ENCODE measurements at places on chromosomes 1 and 21.

DNA sequence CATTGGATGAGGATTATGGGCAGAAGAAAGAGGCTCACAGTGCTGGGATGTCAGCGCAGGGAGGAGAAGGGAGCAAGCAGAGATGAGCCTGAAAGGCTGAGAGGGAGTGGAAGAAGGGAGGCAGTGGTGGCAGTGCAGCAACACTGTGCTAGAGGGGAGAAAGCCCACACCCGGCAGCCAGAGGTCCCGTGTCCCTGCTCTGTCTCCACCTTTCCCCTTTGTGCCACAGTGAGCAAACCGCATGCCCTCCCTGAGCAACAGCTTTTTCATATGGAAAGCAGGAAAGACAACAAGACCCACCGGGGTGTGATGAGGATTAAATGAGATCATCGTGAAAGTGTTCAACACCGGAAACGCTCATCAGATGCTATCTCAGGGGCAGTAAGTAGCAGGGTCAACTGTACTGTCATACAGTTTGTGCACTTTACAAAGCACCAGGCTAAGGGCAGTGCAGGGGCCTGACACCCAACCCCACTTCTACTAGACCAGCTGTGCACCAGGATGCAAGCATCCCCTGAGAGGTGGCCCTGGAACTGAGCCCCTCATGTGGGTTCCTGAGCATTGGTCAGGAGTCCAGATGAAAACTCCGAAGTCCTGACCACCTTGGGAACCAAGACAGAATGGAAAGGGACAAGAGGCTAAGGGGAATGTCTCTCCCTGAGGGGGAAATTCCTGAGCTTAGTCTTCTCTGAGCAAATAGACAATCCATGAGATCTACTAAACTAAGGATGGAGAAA is 9.1 kb downstream of the NHLH1 start:
- no peak for DNase-seq

DNA sequence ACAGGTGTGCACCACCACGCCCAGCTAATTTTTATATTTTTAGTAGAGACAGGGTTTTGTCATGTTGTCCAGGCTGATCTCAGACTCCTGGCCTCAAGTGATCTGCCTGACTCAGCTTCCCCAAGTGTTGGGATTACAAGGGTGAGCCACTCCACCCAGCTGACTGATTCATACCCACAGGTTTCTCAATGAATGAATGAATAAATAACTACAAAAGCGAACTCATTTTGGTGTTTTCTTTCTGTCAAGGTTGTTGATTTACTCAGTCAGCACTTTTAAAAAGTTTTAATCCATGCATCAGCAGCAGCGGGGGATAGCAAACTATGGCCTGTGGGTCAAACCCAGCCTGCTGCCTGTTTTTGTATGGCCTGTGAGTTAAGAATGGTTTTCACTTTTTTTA is 217.5 kb downstream of the FAF1 start:
- no peak for DNase-seq

DNA sequence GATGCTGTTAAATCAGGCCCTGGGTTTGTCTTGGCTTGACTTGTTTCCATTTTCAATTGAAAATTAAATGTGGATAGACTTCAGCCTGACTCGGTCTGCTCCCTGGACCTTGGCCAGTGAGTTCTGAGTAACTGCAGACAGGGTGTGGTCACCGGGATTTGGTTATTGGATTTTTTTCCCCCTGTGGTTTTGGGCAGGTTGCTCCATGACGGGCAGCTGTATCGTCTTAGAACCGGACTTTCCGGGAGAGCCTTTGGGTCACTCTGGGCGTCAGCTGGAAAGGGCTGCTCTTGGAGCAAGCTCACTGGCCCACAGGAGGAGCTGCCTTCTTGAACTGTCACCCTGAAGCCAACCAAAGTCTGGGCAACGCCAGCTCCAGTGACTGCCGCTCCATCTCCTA is 75.0 kb downstream of the CLIC6 start:
- DNase-seq: peak; percentile 69

- DNase-seq: no peak
Observed at GRCh38 chr1:209886219-209886536, 51.8 kb upstream of the SYT14 start.

DNA sequence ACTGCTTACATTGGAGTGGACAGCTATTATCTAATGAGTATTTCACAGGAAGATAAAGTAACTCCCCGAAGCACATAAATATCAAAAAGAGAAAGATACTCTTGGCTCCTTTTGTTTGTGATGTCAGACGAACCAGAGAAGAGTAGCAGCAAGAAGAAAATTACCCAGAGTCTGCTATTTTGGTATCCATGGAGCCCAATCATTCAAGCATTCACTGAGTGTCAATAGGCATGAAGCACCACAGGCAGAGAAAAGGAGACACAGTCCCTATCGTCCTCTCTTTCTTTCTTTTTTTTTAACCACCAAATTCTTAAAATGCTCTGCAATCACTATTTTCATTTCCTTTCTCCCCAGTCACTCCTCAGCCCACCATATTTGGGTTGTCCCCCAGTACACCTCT is 22.2 kb downstream of the THEMIS2 start:
- DNase-seq: no peak

DNA sequence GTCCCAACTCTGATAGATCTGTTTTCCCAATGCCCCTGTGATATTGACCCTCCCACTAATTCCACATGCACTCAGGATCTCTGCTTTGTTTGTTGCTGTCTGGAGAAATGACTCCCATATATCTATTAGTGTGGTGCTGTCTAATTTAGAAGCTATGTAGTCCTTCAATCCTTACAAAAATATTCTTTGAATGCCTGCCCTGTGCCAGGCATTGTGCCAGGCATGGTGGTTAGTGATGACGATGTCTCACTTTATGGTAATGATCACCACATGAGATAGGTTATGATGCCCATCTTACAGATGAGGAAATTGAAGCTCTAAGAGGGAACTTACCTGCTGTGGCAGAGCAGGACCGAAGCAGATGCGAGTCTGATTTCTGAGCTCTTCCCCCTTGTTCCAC is 12.9 kb downstream of the MYOG start:
- DNase-seq: no peak

DNA sequence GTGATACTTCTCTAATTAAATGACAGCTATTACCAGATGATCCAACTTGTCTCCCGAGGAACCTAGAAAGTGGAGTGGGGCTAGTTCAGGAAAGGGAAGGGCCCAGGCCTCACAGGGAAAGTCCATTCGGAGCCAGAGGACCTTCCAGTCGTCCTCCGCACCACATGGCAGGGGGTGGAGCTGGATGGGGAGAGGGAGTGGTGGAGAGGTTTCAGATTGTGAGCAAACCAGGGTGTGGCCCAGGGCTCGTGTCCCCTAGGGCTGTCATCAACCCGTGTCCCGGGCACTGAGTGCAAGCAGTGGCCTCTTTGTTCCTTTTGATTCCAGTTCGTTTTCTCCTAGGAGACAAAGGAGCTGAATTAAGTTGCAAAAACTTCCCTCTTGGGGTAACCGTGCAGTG is 114.9 kb downstream of the HUNK start:
- no peak for DNase-seq

DNA sequence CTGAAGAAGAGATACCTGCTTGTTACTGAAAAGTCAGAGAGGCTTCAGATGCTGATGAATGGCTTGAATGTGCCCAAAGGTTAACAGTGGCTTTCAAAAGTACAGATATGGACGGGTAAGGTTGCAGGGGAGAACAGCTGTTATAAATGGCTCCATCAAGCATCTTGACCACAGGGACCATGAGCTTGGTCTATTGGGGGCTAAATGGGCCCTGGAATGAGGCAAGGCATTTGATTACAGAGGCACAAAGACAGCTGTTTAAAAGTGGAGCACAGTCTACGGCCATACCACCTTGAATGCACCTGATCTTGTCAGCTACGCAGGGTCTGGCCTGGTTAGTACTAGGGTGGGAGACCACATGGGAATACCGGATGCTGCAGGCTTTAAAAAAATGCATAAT is 48.3 kb downstream of the C1orf198 start:
- DNase-seq: no peak

DNA sequence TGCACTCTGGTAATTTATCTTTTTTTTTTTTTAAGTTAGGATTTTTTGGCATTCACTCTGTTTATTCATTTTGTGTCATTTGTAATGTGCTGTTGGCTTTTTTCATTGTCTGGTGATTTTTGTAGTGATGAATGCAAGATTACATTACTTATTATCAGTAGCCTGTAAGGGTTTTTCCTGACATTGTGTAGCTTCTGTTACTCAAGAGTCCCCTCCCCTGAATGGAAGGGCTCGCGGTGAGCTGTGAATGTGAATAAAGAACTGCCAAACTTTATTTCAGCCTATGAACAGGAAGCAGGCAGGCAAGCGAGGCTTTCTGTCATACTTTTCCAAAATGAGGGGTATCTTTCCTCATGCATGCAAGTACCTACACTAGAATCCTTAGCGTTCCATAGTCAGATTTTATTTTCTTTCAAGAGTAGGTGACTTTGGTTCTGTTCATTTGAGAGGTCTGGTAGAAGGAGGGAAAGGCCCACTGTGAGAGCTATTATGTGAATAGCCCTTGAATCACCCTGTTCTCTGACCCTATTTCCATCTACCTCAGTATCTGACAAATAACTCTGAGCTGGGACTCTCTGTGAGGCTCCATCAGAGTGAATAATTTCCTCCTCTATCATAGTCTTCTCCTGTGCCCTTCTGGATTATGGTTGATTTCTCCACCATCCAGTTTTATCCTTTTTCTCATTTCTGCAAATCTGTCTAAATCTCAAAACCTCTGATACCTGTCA is 114.0 kb downstream of the CD247 start:
- no peak for DNase-seq

DNA sequence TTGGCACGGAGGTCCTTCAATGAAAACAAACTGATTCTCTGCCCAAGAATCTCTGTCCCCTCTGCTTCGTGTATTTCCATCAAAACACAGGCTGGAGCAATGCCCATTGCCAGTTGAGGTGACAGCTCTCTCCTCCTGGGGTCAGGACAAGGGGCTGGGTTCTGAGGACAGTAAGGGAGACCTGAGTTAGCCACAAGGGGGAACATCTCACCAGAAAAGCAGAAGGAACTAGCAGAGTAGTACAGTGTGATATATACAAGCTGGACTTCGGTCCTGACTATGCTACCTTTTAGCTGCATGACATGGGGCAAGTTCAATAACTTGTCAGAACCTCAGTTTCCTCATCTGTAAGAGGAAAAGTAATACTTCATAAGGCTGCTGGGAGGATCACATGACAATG is 50.3 kb downstream of the SYT2 start:
- DNase-seq: no peak

- no peak for DNase-seq
Observed at GRCh38 chr21:26140926-26141325, 29.6 kb downstream of the APP start.

DNA sequence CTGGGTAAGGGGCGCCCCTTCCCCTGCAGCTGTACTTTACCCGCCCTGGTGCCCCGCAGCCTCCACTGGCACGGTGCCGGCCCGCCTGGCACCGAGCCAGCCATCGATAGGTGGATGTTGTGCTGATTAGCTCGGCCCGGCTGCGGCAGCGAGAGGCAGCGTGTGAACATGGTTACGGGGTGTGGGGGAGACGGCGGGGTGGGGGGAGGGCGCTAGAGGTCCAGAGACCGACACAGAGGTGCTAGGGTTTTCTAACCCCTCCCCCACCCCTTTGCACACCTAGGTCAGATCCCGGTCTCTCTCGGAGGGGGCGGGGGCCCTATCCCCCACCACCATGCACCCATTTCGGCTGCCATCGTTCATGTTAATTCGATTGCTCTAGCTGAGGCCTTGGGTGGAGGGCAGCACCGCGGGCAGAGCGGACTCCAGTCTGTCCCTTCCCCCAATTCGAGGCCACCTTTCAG is 6.7 kb downstream of the EFNA4 start:
- no peak for DNase-seq

- DNase-seq: no peak
Observed at GRCh38 chr1:231778009-231778719, 151.6 kb downstream of the DISC1 start.

DNA sequence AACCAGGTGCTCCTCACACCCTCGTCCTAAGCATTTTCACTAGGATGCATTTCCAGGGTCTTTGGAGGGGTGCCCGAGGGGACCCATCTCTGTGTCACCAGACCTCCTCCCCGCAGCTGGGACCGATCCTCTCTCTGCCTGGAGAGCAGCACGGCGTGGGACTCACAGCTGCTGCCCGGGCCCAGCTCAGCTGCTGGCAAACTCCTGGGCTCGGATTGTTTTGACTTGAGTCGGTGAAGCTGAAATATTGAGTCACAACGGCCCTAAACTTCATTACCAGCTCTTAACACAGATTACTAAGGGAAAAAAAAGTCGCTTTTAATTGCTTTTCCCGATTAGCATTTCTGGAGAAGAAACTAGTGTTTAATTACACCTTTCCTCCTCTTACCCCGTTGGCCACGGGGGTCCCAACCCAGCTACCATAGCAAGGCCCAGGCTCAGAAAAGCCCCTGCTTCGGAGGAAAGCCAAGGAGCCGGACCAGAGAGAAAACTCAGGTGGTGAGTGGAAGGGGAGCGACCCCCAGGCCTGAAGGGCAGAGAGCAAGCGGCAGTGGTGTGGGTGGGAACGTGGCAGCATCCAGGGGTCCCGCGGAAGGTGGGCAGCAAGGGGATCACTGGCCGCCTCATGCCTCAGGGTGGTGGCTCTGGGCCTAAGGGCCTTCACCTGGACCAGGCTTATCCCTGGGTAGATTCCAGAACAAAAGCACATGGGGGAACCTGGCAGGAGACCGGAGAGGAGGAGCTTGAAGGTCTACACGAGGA is 41.7 kb downstream of the CASZ1 start:
- no peak for DNase-seq

DNA sequence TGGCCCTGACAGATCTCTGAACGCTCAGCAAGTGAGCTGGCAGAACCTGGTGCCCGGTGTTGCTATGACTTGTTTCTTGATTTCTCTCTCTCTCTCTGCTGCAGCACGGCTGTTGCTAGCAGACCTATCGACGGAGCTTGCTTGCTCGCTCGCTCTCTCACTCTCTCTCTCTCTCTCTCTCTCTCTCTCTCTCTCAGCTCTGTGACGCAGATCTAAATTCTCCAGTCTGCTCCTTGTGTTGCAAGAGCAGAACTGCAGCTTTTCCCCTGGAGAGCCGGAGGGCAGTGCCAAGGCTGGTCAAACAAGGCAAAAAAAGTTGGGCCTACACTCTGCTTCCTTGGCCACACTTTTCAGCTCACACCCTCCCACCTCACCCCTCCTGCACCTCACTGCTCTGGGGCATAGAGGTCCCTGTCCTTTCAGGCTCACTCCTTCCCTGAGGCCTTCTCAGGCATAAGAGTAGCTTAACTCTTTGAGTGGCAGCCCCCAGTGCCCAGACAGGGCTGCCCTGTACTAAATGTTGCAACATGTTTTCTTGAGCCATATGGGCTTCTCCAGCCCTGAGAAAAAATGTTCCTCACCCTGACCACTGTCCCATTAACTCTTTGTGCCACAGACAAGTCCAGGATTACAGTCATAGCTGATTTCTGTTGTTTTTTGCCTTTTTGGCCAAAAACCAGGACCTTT is 72.2 kb downstream of the CD46 start:
- peak; percentile 34 for DNase-seq

DNA sequence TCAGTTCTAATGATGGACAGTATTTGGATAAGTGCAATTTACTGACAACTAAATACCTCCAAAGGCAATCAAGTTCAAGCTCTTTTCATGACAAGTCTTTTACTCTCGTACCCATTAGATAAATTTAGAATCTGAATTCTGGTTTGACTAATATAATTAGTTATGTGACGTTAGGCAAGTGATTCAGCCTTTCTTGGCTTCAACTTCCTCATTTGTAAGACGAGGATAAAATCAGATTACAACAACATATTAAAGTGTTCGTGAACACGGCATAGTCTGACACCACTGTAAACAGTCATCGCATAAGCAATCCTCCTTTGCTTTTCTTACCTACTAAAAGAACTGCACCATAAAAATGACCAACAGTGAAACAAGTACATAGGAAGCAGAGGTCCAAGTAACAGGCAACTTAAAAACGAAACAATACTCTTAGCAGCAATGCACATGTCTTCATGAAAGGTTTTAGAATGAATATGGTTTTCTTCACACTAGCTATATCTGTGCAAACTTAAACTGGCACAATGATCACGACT is 25.7 kb downstream of the COA6 start:
- DNase-seq: no peak
